Stimulated activated CD4-positive, alpha-beta T cell treated with anti-CD3 and anti-CD28 coated beads, TNF-alpha, amount 100 ng/mL, for 1 hour (primary cell): ENCODE measurements at places on chromosomes 12 and 14.

- no peak for DNase-seq
Observed at GRCh38 chr12:54238531-54238930, 41.4 kb downstream of the CBX5 start.

DNA sequence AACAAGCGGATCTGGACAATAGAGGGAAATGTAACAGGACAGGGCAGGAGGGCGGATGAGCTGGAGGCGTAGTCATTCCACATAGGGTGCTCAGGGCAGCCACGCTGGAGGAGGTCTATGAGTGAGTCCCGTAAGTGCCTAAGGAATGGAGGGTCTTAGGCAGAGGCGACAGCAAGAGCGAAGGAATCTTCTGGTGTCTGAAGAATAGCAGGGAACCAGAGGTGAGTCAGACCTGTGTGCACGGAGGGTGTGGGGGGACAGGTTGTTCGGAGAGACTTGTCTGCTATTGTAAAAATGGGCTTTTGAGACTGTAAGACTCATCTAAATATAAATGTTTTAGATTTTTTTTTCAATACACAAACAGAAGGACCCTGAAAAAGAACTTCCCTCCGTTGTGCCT, 70.6 kb downstream of the SETD3 start:
- no peak for DNase-seq

- no peak for DNase-seq
Observed at GRCh38 chr12:7373226-7373625, 69.4 kb downstream of the ACSM4 start.

DNA sequence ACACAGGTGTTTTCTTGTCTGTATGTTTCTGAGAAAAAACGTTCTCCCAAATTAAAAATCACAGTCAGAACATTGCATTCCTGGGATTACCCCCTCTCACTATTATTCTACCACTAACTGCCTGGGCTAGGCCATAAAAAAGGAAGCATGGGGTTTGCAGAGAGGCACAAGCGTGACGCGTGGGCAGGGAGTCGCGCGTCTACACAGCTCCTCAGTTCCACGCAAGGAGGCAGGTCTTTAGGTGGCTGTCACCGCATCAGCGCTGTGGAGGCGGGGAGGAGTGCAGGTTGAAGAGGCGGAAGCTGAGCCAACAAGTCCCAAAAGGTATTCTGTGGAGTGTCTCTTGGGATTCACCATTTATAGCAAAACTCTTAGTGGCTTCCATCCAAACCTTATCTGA, 109.9 kb downstream of the RIMBP2 start:
- DNase-seq, result no peak

DNA sequence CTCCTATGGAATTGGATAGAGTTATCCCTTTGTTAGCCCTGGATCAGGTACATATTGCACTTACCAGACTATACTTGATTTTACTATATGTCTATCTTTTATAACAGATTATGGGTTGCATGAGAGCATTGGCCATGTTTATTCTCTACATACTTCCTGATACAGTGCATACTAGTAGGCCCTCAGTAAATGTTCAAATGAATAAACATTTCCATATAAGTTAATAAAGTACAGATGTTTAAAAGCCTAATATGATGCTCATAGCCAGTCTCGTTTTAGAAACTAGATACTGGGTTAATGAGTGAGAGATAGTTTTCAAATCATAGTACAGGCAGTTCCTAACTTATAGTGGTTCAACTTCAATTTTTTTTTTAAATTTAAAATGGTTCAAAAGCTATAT, 39.5 kb upstream of the TOMM20L start:
- DNase-seq, result no peak

DNA sequence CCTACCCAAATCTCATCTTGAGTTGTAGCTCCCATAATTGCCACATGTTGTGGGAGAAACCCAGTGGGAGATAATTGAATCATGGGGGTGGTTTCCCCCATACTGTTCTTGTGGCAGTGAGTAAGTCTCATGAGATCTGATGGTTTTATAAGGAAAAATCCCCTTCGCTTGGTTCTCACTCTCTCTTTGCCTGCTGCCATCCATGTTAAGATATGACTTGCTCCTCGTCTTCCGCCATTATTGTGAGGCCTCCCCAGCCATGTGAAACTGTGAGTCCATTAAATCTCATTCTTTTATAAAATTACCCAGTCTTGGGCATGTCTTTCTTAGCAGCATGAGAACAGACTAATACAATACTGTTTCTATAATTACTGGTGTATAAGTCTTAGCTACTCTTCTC, 6.5 kb upstream of the BCAT1 start:
- no peak for DNase-seq

- DNase-seq, result no peak
Observed at GRCh38 chr12:57720606-57721595, 17.6 kb downstream of the AGAP2 start.

GRCh38 chr14:102272392-102272791, 32.6 kb downstream of the MOK start:
- no peak for DNase-seq

GRCh38 chr12:118356809-118357256, 15.9 kb downstream of the TAOK3 start:
- DNase-seq, result no peak

DNA sequence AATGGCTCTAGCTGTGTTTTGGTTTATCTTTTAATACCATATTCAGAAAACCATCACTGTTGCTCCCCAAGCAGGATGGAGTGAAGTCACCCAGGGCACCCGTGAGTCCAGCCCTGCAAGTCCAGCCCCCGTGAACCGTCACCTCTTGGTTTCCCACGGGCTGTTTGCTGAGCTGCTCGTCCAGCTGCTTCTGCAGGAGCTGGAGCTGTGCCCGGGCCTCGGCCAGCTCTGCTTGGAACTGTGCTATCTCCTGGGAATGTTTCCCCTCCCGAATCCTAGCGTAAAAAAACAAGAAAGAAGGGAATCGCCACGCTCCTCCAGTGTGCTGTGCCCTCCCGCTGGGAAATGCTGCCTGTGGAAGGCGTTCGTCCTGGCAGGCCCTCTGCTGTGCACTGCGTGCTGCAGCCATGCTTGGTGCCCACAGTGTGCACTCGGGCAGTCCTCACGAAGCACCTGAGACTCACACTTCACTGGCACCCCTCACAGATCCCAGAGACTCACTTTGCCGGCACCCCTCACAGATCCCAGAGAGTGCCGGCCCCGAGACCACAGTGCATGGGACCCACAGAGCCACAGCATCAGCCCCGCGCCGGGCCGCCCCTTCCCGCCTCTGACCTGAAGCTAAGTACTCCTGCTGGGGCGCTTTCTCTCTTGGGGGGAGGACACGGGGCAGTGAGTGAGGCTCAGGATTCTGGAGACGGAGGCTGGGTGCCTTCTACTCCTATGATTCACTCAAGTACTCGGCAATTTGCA, 15.4 kb upstream of the ANKLE2 start:
- DNase-seq, result no peak

- DNase-seq, result no peak
Observed at GRCh38 chr12:75275702-75276101, 54.4 kb downstream of the CAPS2 start.

- no peak for DNase-seq
Observed at GRCh38 chr14:50359631-50360030, 37.0 kb downstream of the CDKL1 start.
